ENCODE measurements at places on chromosomes 7 and 10. TPM values are rescaled to one million over a fixed set of nuclear protein-coding genes. Genes with fewer than 3 reads are reported as not detected.

Gene ANKRD61
- under 0.01 TPM for total RNA-seq

Gene TAS2R4
- 0.19 TPM for total RNA-seq

Gene MYH16
- total RNA-seq: not detected

Gene TET1
- total RNA-seq: 4.2 TPM

Gene STRIP2
- total RNA-seq: 5.2 TPM

Gene GNGT1
- total RNA-seq: not detected

Gene ZNF804B
- total RNA-seq: not detected

Gene CNNM1
- total RNA-seq: 0.28 TPM

Gene NAT16
- total RNA-seq: not detected

Gene JAZF1
- total RNA-seq: 3.8 TPM

Gene PRKAR2B
- total RNA-seq: 1.3 TPM

Gene KCNH2
- not detected for total RNA-seq

Gene PRSS2
- not detected for total RNA-seq

Gene TRIP6
- total RNA-seq: 43.1 TPM

Gene C7orf33
- total RNA-seq: not detected

Gene LRIT2
- total RNA-seq: not detected

Gene SPDYE2B
- not detected for total RNA-seq

Gene LRGUK
- 0.28 TPM for total RNA-seq

Gene ANK3
- 93.2 TPM for total RNA-seq

Gene CDK1
- 84.0 TPM for total RNA-seq
